Mammary microvascular endothelial cell (primary cell): ENCODE measurements at places on chromosomes 7 and 10. TPM values are rescaled to one million over a fixed set of nuclear protein-coding genes. Genes with fewer than 3 reads are reported as not detected.

The STEAP4 gene
- not detected in 2 replicates for total RNA-seq

The FOXI2 gene
- not detected in 2 replicates for total RNA-seq

The TMEM176B gene
- total RNA-seq, result not detected in 2 replicates

The HOXA3 gene
- total RNA-seq, result 11.0 and 11.1 TPM in 2 replicates

The MALRD1 gene
- total RNA-seq, result not detected in 2 replicates

The LLCFC1 gene
- not detected in 2 replicates for total RNA-seq

The NRF1 gene
- 8.5 and 10.9 TPM in 2 replicates for total RNA-seq

The MEST gene
- total RNA-seq, result 0.80 and 1.0 TPM in 2 replicates

The EEPD1 gene
- total RNA-seq, result 8.1 and 12.4 TPM in 2 replicates

The C10orf105 gene
- not detected in 2 replicates for total RNA-seq

The SLC26A4 gene
- total RNA-seq, result 1.1 and 1.3 TPM in 2 replicates

The BRAT1 gene
- total RNA-seq, result 39.9 and 41.0 TPM in 2 replicates

The TMEM225B gene
- 0.15 TPM in 1 of 2 replicates, not detected in the other for total RNA-seq

The SEMA3A gene
- 3.7 and 5.0 TPM in 2 replicates for total RNA-seq

The ITGB8 gene
- total RNA-seq, result 0.34 and 0.67 TPM in 2 replicates

The SOSTDC1 gene
- not detected in 2 replicates for total RNA-seq

The RELN gene
- total RNA-seq, result 25.9 and 27.9 TPM in 2 replicates

The PLCE1 gene
- 0.10 and 0.13 TPM in 2 replicates for total RNA-seq

The STRIP2 gene
- 8.2 and 8.8 TPM in 2 replicates for total RNA-seq

The WEE2 gene
- not detected in 2 replicates for total RNA-seq

The NMT2 gene
- 220 and 224 TPM in 2 replicates for total RNA-seq

The ITGA8 gene
- 0.44 and 0.53 TPM in 2 replicates for total RNA-seq

The LIPF gene
- not detected in 2 replicates for total RNA-seq

The XRCC2 gene
- total RNA-seq, result 4.7 and 6.5 TPM in 2 replicates

The LSM5 gene
- 34.5 and 50.5 TPM in 2 replicates for total RNA-seq

The ST8SIA6 gene
- total RNA-seq, result not detected in 2 replicates

The TEX47 gene
- not detected in 2 replicates for total RNA-seq

The C10orf95 gene
- total RNA-seq, result not detected in 2 replicates

The LRRC61 gene
- 0.98 and 1.00 TPM in 2 replicates for total RNA-seq

The GALNT17 gene
- not detected in 2 replicates for total RNA-seq

The ABCA13 gene
- under 0.01 and 0.05 TPM in 2 replicates for total RNA-seq

The TUBAL3 gene
- total RNA-seq, result 0.07 and 0.20 TPM in 2 replicates

The LAMB4 gene
- 0.10 and 0.13 TPM in 2 replicates for total RNA-seq

The GJD4 gene
- total RNA-seq, result not detected in 2 replicates

The SPDYE2 gene
- not detected in 2 replicates for total RNA-seq

The MALSU1 gene
- total RNA-seq, result 88.6 and 89.2 TPM in 2 replicates

The CPXM2 gene
- 7.0 and 7.8 TPM in 2 replicates for total RNA-seq

The SRRM3 gene
- total RNA-seq, result 0.10 and 0.93 TPM in 2 replicates

The NPC1L1 gene
- total RNA-seq, result not detected in 2 replicates

The GPR15LG gene
- not detected in 2 replicates for total RNA-seq

The SORCS1 gene
- total RNA-seq, result not detected in 2 replicates

The TIAL1 gene
- 36.1 and 37.2 TPM in 2 replicates for total RNA-seq

The NUTM2E gene
- total RNA-seq, result 0.05 TPM in 1 of 2 replicates, not detected in the other

The SHH gene
- 0.20 and 0.33 TPM in 2 replicates for total RNA-seq

The TAS2R4 gene
- not detected in 2 replicates for total RNA-seq

The GUSB gene
- total RNA-seq, result 20.6 and 29.0 TPM in 2 replicates

The MCM10 gene
- total RNA-seq, result 12.2 and 13.5 TPM in 2 replicates

The ZNF488 gene
- total RNA-seq, result 0.07 and 0.15 TPM in 2 replicates

The ABCB1 gene
- 41.7 and 42.0 TPM in 2 replicates for total RNA-seq

The GIMAP6 gene
- 85.8 and 89.9 TPM in 2 replicates for total RNA-seq

The NRG3 gene
- 0.13 and 0.20 TPM in 2 replicates for total RNA-seq

The CALCR gene
- total RNA-seq, result not detected in 2 replicates

The EBLN1 gene
- not detected in 2 replicates for total RNA-seq

The CHAT gene
- not detected in 2 replicates for total RNA-seq

The HMX2 gene
- not detected in 2 replicates for total RNA-seq

The ACBD7 gene
- 2.1 and 3.3 TPM in 2 replicates for total RNA-seq

The PANK1 gene
- total RNA-seq, result 1.2 and 2.3 TPM in 2 replicates

The LRRC18 gene
- total RNA-seq, result not detected in 2 replicates
